A673 (cell line): ENCODE measurements at places on chromosomes 7 and 10.

DNA sequence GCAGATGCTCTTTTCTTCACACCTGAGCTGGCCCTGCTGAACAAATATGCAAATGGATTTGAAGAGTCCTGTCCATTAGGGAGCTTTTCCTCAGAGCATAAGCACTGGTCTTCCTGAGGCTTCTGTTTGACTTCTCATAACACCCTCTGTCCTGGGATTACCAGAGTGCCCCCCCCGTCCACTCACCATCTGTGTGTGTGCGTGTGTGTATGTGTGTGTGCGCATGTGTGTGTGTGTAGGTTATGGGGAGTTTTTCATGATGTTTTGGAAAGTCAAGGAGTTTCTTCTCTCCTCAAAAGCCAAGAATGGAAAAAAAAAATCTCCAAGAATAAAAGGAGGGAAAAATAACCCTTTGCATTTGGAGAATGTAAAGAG, 57.7 kb upstream of the COMTD1 start:
- no peak for DNase-seq

DNA sequence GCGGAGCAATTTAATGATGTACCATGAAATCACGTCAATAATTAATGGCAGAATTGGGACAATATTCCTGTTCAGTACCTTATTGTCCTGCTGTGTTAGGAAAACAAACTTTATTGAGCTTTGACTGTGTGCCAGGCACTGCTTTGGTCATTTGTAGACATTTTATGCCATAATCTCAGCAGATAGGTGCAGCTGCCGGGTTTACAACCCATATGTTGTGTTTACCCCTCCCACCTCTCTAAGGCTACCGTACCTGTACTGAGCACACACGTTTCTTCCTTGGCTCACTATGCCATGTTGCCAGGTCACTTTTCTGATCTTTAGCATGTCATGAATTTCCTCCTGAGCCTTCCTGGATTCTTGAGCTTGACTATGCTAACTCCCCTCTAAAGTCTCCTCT, 422.2 kb downstream of the PHTF2 start:
- no peak for DNase-seq

GRCh38 chr7:100865938-100866728, 1.1 kb upstream of the TRIP6 start:
- peak; percentile 87 for DNase-seq

DNA sequence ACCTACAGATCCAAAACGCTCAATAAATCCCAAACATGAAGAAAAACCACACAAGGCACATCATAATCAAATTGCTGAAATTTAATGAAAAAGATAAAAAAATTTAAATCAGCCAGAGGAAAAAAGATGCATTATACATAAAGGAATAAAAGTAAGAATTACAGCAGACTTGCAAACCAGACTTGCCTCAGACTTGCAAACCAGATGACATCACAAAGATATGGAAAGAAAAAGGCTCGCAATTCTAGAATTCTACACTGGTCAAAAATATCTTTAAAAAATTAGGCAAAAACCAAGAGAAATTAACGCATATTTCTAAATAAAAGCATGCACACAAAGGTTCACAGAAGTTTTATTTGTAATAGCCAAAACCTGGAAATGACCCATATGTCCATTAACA, 188.0 kb upstream of the NAMPT start:
- no peak for DNase-seq

- DNase-seq = no peak
Measured at GRCh38 chr10:121284936-121285335, 313.3 kb downstream of the FGFR2 start.

DNA sequence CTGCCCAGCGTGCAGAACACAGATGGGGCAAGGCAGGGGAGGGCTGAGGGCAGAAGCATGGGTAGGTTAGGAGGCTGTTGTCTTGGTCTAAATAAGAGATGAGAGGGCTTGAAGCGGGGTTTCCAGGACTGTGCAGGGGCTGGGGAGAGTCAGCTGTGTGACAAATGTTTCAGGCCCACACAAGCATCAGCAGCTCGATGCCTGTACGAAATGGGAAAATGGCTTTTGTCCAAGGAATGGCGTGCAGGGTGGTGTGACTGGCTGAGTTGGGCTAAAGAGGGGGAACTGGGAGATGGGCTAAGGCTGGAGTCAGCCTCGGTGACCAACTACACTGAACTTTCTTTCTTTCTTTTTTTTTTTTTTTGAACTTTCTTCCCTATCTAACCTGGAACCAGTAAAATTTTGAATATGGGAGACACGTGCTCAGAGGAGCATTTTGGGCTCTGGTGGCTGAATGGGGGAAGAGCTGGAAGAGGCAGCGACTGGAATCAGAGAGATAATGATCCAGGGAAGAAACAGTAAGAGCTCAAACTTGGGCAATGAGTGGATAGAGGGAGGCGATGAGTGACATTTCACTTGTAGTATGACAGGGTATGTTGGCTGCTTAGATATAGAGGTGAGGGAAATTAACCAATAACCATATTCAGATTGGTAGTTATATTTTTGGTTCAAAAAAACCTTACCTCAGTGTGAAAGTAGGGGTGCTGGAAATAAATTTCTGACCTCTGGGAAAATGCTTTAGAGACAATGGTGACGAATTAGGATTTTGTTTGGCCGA, 10.2 kb upstream of the EPHA1 start:
- DNase-seq = no peak

GRCh38 chr10:90788968-90789367, 68.9 kb downstream of the HTR7 start:
- DNase-seq = no peak

GRCh38 chr10:230758-231157, 95.5 kb downstream of the ZMYND11 start:
- DNase-seq = peak; percentile 63

DNA sequence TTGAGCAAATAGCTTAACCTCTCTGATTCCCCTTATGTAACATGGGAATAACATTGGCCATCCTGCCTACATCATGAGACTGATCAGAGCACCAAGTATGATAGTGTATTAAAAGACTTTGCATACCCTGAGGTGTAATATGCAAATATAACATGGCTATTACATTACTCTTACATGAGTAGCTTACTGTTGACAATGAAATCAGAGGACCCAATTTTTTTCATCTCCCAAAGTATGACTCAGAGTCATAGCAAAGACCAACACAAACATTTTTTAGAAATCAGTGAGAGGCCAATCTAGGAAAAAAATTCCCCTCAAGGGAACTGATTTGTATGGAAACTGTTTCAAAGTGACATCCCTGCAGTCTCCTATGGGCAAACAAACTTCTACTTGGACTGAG, 47.0 kb upstream of the TMEM140 start:
- DNase-seq = no peak

- DNase-seq = no peak
Measured at GRCh38 chr7:36312915-36313334, 76.7 kb upstream of the ANLN start.

DNA sequence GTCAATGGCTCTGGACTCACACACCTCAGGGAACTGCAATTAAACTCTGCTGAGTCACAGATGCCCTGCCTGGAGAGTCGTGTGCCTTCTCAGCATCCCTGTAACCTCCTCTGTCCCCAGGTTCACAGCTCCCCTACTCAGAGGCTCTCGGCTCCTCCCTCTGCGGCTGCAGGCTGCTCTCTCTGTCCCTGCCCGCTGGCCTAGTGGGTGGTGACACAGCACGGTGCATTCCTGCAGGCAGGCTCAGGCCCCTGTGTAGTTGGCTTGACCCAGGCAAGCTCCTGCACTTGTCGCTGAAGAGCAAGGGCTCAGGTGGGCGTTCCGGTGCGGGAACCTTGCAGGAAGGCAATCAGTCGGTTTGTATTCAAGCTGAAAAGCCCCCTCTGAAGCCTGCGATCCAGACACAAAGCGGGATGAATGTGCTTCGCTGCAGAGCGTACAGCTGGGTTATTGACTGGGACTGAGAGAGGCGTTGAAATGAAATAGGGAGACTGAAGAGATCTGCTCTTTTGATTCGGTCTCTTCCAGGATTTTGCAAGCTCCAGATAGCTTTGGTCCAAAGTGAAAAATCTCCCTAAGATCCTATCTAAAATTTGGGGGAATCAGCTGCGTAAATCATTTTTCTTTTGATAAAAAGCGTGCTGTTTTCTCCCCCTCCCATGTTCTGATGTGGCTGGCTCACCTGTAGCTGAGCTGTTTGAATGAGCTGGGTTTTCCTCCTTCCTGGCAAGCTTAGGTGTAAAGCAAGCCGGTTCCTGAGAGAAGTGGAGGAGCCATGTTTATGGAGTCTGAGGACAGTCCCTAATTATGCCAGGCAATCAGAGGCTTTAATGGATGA, 208.7 kb upstream of the PHYHIPL start:
- no peak for DNase-seq

DNA sequence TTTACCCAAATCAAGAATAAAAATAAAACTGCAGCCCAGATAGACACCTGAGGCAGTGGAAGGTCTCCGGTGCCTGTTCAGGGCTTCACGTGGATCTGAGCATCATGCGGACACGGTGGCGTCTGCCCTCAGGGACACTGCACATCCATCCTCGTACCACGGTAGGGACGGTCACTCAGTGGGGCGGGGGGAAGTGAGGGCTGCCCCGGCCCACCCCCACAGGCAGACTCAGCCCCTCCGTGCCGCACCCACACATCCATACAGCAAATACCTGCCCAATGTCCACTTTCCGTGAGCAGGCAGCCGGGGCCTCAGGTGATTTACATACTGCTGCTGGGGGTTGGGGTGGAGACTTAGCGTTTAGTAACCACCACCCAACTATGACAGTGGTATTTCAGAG, 207.8 kb downstream of the DIP2C start:
- DNase-seq = no peak

DNA sequence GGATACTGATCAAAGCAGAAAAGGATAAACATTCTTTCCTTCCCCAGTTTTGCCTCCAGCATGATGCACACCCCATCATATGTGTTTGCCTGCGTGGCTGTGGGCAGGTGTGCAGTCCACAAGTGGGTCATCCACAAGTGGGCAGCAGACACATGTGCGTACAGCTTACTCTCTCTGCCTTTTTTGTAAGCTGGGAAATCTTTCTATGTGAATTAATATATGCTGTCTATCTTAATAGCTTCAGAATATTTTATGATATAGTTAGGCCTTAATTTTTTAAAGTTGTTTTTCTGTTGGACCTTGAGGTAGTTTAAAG, 80.1 kb downstream of the INPP5A start:
- DNase-seq = no peak

- no peak for DNase-seq
Measured at GRCh38 chr7:69515495-69516212, 82.6 kb upstream of the AUTS2 start.

GRCh38 chr7:118420888-118421287, 196.4 kb downstream of the ANKRD7 start:
- no peak for DNase-seq
